ENCODE measurements at places on chromosomes 2 and 18. TPM values are rescaled to one million over a fixed set of nuclear protein-coding genes. Genes with fewer than 3 reads are reported as not detected.
A peak's percentile ranks its signal among the peaks of the same experiment; 100 is the strongest.

- DNase-seq = peak; percentile 89
Measured at GRCh38 chr2:172968061-172968469, 107.6 kb upstream of the MAP3K20 start.

GRCh38 chr2:189421644-189422043 lies 19.6 kb upstream of the WDR75 start:
- DNase-seq = no peak

DNA sequence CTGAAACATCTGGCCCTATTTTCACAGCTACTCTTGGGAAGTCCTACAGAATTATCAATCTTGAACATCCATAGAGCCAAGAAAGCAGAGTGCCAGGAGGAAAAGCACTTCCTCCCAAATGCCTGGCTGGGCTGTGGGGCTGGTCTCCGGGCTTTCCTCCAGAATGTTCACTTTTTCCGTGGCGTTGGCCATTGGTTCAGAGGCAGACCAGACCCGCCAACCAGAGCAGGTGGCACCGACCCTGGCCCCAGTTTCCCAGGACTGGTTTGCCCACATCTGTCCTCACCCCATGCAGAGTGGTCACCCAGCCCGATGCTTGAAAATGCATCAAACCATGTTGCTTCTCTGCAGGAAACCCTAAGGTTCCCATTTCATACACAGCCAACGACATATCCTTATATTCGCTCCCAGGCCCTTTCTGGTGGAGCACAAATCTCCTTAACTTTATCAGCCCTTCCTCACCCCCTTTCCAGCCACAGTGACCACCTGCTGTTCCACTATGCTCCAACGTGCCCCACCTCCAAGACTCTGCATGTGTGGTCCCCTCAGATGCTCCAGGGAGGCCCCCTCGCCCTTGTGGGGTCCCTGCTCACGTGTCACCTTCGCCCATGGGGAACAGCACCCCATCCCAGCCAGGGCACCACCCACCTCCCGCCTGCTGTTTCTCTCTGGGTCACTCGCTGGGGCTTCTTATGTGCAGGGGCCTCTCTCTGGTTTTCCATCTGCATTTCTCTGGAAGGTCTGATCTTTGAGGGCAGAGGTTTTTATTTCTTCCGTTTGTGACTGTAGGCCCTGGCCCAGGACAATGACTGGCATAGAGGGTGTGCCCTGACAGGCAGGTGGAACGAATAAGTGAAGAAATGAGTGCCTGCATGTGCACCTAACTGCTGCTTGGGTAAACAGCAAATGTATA lies 92.9 kb downstream of the PXDN start:
- DNase-seq = peak; percentile 81

- DNase-seq = no peak
Measured at GRCh38 chr18:66874812-66875474, 271.1 kb upstream of the CDH19 start.

DNA sequence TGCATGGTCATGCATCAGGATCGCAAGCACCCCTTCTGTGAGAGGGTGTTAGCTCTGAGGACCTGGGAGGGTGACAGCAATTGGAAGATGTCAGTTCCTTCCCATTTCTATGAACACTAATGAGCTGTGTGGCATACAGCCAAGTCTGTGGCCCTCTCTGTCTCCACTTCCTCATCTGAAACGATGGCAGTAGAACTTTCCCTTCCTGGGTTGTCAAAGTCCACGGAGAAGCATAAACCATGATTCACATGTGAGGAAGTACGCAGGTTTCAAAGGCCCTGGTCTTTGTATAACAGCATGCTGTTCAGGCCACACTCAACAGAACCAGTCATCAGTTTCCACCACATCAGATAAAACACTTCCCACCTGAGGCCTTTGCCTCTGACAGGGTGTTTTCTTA lies 167.4 kb upstream of the RAB6C start:
- no peak for DNase-seq

- DNase-seq = no peak
Measured at GRCh38 chr18:56109757-56110156, 521.8 kb upstream of the TCF4 start.

- no peak for DNase-seq
Measured at GRCh38 chr2:178420463-178420999, 30.4 kb downstream of the PRKRA start.

DNA sequence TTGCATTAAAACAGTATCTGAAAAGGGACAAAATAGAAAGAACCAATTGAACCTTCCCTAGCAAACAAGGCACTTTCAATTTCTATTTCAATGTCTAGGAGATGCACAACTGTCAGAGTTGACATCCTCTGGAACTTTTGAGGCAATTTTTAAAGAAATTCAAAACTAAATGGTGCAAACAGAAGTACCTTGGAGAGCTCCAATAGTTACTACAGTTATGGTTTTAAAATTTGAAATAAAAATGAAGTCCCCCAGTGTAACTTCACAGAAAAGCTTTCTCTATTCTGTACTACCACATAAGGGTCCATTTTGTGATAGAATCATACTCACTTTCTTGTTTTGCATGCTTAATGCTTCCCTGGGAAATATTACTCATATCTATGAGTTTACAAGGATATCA lies 162.1 kb downstream of the KCNH7 start:
- DNase-seq = no peak

- no peak for DNase-seq
Measured at GRCh38 chr2:223993634-223994232, 36.5 kb downstream of the MRPL44 start.

DNA sequence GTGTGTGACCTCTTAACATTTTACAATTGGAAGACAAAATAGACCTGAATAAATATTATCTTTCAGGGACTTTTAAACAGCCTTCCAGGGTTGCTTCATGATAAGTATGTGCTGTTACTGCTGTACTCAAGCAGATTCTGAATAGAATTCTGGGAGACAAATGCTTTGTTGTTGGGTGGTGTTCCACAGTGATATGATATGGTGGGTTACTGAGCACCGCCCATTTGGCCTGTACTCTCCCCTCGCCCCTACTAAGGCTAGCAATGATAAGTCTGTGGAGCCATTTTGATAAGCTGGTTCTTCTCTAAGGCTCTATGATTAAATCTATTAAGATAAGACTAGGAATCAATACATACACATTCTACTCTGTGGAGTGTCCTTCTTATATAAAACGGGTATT lies 89.8 kb upstream of the ITGA4 start:
- no peak for DNase-seq

DNA sequence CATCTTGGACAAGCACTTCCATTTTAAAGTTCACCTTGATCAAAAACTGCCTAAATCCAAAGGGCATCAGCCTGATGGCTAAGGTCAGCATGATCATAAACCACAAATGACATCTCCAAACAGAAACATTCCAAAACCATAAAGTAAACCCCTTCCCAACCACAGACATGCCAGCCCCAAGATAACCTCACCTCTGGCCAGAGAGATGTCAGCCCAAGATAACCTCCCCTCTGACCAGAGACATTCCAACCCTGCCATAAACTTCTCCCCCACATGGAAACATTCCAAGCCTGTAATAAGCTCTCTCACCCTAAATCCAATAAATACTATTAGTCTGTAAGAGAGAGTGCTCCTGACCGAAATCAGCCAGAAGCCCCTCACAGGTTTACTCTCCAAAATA lies 18.6 kb upstream of the MARCO start:
- no peak for DNase-seq

DNA sequence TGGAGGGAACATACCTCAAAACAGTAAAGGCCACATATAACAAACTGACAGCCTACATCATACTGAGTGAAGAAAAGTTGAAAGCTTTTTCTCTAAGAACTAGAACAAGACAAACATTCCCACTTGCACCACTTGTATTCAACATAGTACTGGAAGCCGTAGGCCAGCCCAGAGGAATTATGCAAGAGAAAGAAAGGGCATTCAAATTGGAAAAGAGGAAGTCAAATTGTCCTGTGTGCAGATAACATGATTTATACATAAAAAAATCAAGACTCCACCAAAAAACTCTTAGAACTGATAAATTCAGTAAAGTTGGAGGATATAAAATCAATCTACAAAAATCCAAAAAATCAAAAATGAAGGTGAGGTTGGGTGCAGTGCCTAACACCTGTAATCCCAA lies 8.0 kb upstream of the KDM3A start:
- DNase-seq = no peak

GRCh38 chr2:96587843-96588242 lies 50.3 kb downstream of the KANSL3 start:
- DNase-seq = no peak

- no peak for DNase-seq
Measured at GRCh38 chr18:21444465-21445212, 155.9 kb downstream of the ESCO1 start.

GRCh38 chr2:125312342-125312741 lies 1287.3 kb downstream of the CNTNAP5 start:
- DNase-seq = peak; percentile 72

GRCh38 chr2:62857139-62857931 lies 151.8 kb downstream of the EHBP1 start:
- no peak for DNase-seq

DNA sequence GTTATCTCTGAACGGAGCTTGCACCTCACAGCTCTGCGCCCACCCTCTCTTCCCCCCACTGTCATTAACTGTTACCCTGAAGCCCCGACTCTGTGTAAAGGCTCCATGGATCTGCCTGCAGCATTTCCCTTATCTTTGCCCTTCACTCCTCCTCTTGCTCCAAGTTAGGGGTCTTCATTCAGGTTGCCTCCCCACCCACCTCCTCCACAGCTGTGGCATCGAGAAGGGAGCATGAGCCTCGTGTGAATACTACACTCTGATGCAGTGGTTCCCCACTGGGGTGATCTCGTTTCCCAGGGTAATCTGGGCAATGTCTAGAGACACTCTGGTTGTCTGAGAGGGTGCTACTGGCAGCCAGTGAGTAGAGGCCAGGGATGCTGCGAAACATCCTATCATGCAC lies 51.4 kb downstream of the REEP1 start:
- DNase-seq = no peak

DNA sequence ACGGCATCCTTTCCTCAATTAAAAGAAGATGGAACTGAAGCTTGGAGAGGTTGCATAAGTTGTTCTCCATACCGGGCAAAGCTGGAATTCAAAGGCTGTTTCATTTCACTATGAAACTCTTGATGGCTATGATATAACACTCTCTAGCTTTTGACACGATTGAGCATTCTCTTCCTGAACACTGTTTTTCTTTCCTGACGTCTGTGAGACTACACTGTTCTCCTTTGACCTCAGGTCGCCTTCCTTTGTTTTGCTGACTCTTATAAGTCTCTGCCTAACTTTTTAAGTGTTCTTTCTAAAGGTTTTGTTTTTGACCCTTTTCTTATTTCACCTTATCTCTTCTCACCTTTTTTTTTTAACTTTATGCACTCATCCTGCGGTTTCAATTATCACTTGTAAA lies 261.8 kb upstream of the LINC00305 start:
- no peak for DNase-seq

GRCh38 chr2:233756429-233757081 lies 3.5 kb upstream of the UGT1A1 start:
- DNase-seq = no peak

- DNase-seq = peak; percentile 83
Measured at GRCh38 chr18:57437766-57438671, 2.8 kb downstream of the ONECUT2 start.

DNA sequence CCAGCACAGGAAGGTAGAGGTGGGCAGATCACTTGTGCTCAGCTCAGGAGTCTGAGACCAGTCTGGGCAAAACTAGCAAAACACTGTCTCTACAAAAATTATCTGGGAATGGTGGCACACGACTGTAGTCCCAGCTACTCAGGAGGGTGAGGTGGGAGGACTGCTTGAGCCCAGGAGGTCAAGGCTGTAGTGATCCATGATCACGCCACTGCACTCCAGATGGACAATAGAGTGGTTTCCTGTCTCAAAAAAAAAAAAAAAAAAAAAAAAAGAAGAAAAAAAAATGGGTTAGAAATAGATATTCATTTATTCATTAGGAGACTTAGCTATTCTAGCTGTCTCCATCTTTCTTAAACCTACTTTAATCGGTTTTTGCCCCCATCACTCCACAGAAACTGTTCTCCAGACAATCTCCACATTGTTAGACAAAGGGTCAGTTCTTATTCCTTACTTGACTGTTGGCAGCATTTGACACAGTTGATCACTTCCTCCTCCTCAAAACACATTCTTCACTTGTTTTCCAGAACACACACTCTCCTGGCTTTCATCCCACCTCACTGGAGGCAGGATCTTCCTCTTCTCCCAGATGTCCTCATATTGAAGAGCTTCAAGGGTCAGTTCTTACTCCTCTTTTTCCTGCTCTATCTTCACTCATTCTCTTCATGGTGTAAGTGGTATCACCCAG lies 103.1 kb downstream of the DTNB start:
- no peak for DNase-seq

- DNase-seq = peak; percentile 36
Measured at GRCh38 chr2:219251656-219252055, 1.4 kb upstream of the TUBA4B start.

DNA sequence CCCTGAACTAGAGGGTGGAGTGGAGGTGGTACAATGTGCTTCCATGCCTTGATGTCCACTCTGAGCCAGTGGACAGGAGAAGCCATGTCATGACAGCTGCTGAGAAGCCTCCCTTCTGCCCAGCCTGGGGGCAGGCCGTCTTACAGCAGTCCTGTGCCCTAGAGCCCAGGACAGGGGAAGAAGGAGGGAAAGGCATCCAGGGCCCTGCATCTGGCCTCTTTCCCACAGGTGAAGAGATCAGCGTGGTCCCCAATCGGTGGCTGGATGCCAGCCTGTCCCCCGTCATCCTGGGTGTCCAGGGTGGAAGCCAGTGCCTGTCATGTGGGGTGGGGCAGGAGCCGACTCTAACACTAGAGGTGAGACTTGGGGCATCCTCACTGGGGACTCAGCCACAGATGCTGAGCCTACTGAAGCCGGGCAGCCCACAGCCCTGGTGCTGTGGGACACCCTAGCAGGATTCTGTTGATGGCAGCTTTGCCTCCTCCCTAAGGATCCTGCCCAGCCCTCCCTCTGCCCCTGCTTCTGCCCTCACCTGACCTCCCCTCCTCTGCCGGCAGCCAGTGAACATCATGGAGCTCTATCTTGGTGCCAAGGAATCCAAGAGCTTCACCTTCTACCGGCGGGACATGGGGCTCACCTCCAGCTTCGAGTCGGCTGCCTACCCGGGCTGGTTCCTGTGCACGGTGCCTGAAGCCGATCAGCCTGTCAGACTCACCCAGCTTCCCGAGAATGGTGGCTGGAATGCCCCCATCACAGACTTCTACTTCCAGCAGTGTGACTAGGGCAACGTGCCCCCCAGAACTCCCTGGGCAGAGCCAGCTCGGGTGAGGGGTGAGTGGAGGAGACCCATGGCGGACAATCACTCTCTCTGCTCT lies 3.1 kb downstream of the IL36RN start:
- no peak for DNase-seq

Gene ZNF638
- total RNA-seq = 92.6 TPM

Gene ATOH8
- 17.5 TPM for total RNA-seq

Gene ZC3H15
- total RNA-seq = 46.3 TPM

Gene CD8B2
- total RNA-seq = not detected

Gene CPLX4
- total RNA-seq = not detected

Gene SRBD1
- 13.7 TPM for total RNA-seq

Gene CCDC178
- total RNA-seq = 1.2 TPM

Gene TUBB8B
- total RNA-seq = not detected

Gene CDK15
- 1.5 TPM for total RNA-seq

Gene VIT
- total RNA-seq = 36.2 TPM

Gene C2orf78
- total RNA-seq = not detected

All from posterior vena cava (tissue), 2 donors.